ENCODE measurements at places on chromosomes 2 and 18.

- DNase-seq, result peak; percentile 84
These were observed 60.3 kb upstream of the AGPS start for GRCh38 chr2:177332026-177332991.

GRCh38 chr18:79582978-79583377 is 96.6 kb upstream of the CTDP1 start:
- no peak for DNase-seq

- no peak for DNase-seq
These were observed 6.6 kb upstream of the PROM2 start for GRCh38 chr2:95267458-95268210.

- DNase-seq, result peak; percentile 3
These were observed 312.2 kb downstream of the LRATD1 start for GRCh38 chr2:14944562-14945346.

- DNase-seq, result no peak
These were observed 132.8 kb upstream of the CTDP1 start for GRCh38 chr18:79546781-79547272.

DNA sequence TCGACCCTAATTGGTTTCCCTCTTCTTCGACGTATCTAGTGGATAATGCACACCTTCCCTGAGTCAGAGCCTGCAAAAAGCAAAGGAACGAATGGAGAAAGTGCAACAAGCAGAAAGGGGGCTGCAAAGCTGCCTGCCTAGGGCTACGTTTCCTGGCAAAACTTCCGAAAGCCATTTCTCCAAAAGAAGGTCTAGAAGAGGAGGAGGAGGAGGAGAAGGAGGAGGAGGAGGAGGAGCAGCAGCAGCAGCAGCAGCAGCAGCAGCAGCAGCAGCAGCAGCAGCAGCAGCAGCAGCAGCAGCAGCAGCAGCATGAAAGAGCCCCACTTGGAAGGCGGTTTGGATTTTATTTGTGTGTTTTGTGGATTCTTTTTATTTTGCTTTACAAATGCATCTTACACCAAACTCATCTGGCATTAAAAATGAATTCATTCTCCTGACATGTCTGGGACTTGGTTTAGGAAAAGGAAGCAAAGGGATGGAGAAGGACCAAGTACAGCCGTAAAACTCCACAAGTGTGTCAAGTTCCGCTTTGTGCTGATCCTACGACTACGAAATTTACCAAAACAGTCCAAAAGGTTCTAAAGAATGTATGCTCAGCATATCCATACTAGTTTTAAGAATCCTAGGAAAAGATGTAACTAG is 2.0 kb downstream of the TCF4 start:
- DNase-seq, result peak; percentile 53

DNA sequence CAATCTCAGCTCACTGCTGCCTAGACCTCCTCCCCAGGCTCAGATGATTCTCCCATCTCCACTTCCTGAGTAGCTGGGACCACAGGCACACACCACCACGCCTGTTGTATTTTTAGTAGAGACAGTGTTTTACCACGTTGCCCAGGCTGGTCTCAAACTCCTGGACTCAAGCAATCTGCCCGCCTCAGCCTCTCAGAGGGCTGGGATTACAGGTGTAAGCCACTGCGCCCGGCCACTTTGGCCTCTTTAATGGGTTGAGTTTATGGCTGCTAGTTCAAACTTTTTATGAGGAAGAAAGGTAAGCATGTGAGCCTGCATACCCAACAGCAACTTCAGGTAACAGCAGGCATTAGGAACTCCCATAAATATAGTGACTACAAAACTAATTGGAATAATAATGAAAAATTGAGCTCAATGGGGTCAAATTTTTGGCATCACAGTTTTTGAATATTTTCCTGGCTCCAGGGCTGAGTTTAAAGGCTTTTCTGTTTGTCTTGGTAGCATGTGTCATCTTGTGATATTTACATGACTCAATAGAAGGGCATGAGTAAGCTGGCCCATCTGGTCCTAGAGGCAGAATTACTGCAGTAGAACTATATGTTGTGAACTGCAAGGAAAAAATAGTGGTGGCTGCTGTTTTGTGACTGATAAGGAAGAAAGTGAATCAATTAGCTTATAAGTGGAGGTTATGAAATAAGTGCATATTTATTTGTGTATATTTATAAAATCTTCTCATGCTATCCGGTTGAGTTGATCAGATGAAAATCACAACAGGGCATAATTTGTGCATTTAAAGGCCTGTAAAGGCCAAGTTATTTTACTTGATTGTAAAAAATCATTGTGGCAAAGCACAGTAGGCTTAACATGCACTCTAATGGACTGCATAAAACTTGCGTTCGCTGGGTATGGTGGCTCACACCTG is 24.8 kb downstream of the GALM start:
- DNase-seq, result no peak

- DNase-seq, result no peak
These were observed 1142.0 kb upstream of the PIK3C3 start for GRCh38 chr18:40812981-40813515.

DNA sequence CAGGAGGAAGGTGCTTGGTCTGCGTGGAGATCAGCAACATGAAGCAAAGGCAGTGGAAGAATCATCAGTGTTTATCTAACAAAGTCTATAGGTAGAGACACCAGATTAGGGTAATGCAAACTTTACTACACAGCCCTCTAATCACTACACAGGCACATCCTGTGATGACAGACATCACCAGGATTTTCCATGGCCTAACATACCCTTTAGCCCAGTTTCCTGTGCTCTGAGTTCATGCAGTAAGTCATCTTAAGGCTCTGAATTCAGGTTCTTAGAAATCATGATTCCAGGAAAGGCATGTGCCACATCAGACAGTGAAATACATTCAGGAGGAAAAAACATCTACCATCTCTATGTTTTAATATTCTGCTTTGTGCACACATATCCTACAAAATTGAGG is 708.5 kb upstream of the SLC8A1 start:
- DNase-seq, result no peak

DNA sequence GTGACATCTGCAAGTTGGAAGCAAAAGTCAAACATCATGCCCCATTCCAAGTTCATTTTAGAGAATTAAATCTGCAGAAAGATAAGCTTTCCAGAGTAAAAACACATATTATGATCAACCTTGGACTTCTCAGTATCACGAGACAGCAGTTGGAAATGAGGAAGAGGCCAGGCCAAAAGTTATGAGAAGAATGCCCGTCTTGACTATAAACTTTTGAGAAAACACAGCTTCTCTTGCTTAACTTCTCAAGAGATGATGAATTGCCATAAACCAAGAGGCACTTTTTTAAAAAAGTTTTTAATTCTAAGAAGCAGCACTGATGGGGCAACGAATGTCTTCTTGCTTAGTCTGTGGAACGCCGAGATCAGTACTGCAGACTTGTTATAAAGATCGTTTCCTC is 52.6 kb upstream of the NFU1 start:
- no peak for DNase-seq

DNA sequence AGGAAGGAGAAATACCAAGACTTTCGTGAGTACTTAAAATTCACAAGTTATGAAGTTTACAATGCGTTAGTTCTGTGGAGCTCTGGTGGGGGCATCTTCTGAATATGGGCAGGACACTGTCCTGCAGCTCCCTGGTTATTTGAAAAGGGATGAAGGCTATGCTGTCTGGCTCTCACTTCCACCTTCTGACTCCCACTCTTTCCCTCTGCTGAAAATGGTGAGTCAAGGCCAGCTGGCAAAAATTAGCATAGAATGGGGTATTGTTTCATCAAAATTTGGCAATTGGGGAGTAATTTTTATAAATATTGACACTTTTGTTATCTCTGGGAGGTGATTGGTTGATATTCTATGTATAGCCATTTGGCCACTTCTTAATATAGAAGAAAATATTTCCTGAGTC is 177.4 kb downstream of the PARD3B start:
- DNase-seq, result no peak

- DNase-seq, result no peak
These were observed 102.0 kb upstream of the PXDN start for GRCh38 chr2:1846046-1847015.

DNA sequence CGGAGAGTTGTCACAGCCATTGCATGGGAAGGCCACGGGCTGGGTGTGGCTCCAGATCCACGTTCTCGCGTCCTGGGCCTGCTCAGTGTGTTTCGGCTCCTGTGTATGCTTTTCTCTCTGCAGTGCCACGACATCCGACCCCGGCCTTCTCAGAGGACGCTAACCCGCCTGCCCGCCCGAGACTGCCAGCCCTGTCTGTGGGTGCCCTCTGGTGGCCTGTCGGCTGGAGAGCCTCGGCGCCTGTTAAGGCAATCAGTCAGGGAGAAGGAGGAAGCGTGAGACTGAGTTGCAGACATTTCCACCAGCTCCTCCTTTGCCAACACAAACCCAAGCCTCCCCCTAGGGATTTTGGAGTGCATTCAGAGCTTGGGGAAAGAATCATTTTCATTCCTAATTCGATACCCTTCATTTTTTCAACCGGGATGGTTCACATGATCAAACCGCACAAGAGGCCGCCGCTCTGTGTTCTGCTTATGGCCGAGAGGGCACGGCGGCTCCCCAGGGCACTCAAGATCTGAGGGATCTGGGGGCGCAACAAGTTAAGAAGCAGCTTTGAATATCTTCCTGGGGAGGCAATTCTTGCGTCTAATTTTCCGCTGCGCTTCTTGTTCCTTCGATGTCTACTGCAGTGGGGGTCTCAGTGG is 37.5 kb upstream of the ZBTB7C start:
- DNase-seq, result peak; percentile 76

DNA sequence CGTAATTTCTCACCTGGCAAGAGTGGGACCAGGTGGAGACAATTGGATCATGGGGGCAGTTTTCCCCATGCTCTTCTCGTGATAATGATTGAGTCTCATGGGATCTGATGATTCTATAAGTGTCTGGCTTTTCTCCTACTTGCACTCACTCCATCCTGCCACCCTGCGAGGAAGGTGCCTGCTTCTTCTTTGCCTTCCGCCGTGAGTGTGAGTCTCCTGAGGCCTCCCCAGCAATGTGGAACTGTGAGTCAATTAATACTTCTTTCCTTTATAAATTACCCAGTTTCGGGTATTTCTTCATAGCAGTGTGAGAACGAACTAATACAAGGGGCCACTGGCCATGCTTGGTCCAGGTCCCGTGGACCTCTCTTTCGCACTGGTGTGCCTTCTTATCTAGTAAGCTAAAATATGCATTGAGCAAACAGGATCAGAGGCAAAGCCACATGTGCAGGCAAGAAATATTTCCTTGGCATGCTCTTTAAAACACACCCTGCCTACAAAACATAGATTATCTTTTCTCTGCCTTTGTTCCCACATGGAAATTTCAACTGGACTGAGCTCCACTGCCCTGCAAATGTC is 821.1 kb downstream of the TRIB2 start:
- DNase-seq, result no peak

- peak; percentile 54 for DNase-seq
These were observed 638 bp downstream of the ST3GAL5 start for GRCh38 chr2:85888020-85888683.

Data from cerebellar cortex (tissue), 1 donor.